D721Med (cell line): ENCODE measurements at places on chromosomes 3 and 15.

DNA sequence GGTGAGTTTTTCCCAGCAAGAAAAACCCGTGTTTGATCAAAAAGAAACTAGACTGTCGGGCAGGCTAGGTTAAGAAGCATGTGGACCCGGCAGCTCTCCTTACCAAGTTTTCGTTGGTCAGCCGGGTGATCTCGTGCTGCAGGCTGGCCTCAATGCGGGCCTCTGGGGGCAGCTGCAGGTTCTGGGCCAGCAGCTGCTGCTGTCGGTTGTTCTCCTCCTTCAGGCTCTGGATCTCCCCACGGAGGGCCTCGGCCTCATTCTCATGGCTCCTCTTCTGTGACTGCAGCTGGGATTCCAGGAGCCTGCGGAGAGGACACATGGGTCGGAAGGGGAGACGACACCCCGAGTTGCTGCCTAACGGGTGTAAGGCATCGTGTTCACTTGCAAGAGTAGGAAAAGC lies 44.5 kb upstream of the MYO5C start:
- DNase-seq = no peak

DNA sequence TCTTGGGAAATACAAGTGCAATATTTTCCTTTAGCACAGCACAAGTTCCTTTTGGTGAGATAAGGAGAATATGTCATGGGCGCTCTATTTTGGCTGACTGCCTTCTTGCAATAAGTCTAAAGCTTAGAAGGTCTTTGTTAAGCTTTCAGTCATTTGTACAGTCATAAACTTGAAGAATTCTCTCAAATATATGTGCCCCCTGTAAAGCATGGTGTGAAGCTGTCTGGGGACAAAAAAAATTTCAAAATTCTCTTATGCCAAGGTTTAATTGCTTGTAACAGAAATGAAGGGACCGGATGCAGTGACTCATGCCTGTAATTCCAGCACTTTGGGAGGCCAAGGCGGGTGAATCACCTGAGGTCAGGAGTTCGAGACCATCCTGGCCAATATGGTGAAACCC lies 21.7 kb upstream of the ARID3B start:
- no peak for DNase-seq

- DNase-seq = no peak
Measured at GRCh38 chr3:179622023-179622422, 17.4 kb downstream of the NDUFB5 start.

DNA sequence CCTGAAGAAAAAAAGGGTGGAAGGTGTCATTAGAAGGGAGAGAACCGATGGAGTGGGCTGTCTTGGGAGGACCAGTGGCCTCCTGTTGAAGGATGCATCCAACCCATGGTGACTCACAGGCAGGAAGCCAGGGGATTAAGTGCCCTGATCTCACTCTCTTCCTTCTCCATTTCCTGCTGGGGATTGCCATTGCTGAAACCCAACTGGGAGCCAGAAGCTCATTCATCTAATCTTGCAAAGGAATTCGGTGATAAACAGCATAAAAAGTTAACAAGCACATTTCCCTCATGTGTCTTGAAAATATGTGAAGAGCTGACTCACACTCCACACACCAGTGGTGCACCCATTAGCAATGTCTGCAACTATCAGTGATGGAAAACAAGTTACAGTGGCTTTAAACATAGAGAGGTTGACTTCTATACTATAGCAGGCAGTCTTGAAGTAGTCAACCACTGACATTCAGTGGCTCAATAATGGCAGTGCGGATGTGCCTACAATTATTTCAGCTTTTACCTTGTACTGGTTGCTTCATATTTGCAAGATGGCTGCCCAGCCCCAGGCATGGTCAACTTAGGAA lies 12.8 kb upstream of the CSRNP1 start:
- no peak for DNase-seq

- no peak for DNase-seq
Measured at GRCh38 chr3:128217702-128218547, 64.6 kb downstream of the EEFSEC start.

GRCh38 chr15:48493763-48494225 lies 151.7 kb downstream of the FBN1 start:
- DNase-seq = no peak

GRCh38 chr15:48898032-48898431 lies 20.1 kb downstream of the EID1 start:
- no peak for DNase-seq

DNA sequence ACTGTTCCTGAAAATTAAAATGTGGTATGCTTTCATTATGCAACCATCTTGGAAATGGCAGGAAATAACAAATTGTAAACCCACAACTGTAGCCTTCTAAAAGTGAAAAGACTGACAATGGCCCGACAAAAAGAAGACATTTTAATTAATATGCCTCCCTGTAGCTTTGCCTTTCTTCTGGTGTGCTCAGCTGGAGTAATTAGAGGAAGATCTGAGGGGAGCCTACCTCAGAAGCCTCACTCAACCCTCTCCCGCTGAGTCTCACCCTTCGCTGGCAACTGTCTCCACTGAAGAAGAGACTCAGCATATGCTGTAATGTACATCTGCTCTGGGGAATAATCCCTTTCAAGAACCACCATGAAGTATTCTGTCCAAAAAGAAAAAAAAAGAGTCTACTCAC lies 104.7 kb upstream of the SETMAR start:
- DNase-seq = no peak

- no peak for DNase-seq
Measured at GRCh38 chr3:126216416-126216815, 36.0 kb upstream of the ALDH1L1 start.

DNA sequence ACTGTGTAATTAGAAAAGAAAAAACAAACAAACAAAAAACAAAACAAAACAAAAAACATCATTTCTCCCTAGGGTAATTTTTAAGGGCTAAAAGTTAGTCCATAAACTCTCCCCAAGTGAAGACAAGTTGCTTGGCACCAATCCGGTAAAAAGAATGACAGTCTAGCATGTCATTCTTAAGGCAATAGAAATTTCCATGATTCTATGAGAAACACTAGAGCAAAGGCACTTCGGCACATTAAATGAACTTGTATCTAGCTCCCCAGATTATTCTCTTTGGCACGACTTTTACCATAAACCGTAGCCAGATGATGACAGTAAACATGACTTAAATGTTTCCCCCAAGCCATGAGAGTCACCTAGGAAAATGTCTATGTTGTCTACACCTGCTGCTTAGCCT lies 10.1 kb downstream of the COL8A1 start:
- DNase-seq = no peak

- DNase-seq = no peak
Measured at GRCh38 chr3:13285007-13285567, 135.0 kb downstream of the NUP210 start.

- DNase-seq = no peak
Measured at GRCh38 chr3:125142420-125142778, 70.1 kb downstream of the SLC12A8 start.

- no peak for DNase-seq
Measured at GRCh38 chr15:44015545-44016305, 179.3 kb downstream of the FRMD5 start.

- DNase-seq = no peak
Measured at GRCh38 chr3:10892622-10893021, 76.6 kb downstream of the SLC6A11 start.

DNA sequence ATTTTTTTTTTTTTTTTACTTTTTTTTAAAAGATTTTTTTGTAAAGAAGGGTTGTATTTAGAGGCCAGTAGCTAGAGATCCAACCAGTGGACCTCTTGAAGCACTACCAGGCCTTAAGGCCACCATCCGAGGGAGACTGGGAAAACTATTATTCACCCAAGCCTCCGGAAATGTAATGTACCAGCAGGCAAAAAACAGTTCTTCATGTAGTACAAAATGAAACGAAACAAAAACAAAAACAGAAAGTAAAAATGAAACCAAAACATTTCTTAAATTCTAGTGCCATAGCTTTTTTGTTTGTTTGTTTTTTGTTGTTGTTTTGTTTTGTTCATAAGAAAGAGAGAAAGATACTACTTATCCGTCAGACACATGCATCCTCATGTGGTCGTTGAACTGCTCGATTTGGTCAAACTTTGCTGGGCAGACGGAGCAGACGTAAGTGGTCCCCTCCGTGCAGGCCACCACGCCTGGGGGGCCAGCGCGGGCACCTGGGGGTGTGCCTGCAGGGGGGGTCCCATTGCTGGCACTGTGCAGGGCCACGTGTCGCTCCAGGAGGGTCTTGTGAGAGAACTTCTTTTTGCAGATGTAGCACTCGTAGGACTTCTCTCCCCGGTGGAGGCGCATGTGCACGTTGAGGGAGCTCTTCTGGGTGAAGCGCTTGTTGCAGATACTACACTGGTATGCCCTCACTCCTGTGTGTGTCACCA lies 45.0 kb downstream of the TIGIT start:
- DNase-seq = no peak

GRCh38 chr3:168094877-168095610 lies 680 bp downstream of the GOLIM4 start:
- no peak for DNase-seq

DNA sequence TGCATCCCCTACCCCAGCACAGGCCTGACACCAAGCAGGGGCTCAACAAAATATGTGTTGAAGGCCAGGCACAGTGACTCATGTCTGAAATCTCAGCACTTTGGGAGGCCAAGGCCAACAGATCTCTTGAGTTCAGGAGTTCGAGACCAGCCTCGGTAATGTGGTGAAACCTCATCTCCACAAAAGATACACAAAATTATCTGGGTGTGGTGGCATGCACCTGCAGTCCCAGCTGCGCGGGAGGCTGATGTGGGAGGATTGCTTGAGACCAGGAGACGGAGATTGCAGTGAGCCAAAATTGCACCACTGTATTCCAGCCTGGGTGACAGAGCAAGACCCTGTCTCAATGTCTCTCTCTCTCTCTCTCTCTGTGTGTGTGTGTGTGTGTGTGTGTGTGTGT lies 30.7 kb upstream of the CYP11A1 start:
- no peak for DNase-seq

DNA sequence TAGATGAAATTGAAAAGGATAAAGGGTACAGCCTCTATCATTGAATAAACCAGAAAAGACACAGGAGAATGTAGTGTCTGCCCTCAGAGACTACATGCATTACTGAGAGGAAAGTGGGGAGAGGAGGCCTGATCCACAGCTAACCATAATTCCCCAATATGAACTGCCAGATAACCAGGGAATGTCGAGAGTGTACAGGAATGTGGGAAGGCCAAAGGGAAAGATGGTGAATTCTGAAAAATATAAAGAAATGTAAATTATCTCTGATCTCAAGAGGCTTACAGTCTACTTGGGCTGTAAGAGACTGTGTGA lies 22.3 kb downstream of the MYO1E start:
- no peak for DNase-seq

GRCh38 chr3:74423867-74424266 lies 190.6 kb downstream of the CNTN3 start:
- no peak for DNase-seq

DNA sequence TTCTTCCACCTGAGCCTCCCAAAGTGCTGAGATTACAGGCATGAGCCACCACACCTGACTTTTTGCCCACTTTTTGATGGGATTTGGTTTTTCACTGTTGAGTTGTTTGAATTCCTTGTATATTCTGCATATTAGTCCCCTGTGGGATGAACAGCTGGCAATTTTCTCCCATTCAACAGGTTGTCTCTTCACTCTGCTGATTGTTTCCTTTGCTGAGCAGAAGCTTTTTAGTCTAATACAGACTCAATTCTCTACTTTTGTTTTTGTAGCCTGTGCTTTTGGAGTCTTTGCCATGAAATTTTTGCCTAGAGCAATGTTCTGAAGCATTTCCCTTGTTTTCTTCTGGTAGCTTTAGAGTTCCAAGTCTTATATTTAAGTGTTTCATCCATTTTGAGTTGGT lies 62.7 kb upstream of the MFGE8 start:
- DNase-seq = no peak

- no peak for DNase-seq
Measured at GRCh38 chr3:43854916-43855315, 164.2 kb downstream of the ABHD5 start.

DNA sequence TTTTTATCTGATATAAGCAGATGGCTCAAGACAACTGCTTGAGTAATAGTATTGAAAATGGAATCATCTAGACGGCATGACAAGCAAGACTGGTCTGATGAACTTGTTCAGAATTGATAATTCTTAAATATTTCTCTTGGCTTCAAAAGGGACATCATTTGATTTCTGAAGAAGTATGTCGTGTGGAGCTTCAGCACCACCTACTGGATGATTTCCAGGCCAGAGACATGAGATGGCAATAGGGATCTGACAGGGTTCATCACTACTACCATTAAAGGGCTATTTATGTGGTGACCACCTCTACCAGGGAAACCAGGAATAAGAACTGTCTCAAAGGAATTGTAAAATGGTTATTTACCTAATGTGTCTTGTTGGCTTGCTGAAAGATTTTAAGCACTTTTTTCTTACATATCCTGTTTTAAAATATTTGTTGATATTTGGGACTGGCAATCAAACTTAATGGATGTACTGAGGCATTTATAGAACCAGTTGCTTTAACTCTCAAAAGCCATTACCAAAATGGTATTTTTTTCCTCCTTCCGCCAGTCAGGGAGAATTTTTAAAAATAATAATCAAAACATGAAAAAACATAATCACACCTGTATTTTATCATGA lies 99.5 kb upstream of the FAM98B start:
- DNase-seq = peak; percentile 17

GRCh38 chr15:88535100-88535499 lies 11.4 kb downstream of the DET1 start:
- no peak for DNase-seq

DNA sequence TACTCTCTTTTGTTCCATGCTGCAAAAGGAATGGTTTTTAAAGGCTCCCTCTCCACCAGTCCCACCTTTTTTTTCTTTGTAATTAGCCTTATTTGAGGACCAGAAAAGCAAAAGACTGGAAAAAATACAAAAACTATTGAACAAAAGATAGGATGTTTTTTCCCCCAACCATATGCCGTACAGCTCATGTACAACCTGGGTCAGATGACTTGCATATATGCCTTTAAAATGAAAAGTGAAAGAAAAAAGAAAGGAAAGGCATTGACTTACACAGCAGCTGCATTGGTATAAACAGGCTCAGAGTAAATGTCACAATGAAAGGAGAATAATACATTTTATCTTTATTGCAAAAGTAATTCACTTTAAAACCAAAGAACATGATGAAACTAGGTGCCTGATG lies 69.5 kb upstream of the CMC1 start:
- DNase-seq = no peak

DNA sequence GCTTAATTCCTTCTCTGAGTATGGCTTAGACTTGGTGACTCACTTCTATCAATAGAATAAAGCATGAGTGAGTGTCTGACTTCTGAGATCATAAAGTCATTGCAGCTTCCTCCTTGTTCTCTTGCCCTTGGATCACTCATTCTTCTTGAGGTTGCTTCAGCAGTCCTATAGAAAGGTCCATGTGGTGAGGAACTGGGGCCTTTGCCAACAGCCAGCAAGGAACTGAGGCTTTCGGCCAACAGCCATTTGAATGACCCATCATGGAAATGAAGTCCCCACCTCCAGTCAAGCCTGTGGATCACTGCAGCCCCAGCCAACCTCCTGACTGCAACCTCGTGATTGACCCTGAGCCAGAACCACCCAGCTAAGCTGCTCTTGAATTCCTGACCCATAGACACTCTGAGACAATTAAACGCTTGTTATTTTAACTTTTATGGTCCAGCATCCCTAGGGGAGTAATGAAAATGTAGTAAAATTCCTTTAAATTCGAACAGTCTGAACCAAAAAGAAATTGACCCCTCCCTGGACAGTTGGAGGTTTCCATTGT lies 84.5 kb downstream of the WDR76 start:
- no peak for DNase-seq
